Right ventricle myocardium inferior (tissue), 1 donor: ENCODE measurements at places on chromosomes 1 and 21. TPM values are rescaled to one million over a fixed set of nuclear protein-coding genes. Genes with fewer than 3 reads are reported as not detected.

GRCh38 chr1:244963231-244963826, 99.0 kb upstream of the HNRNPU start:
- no peak for DNase-seq

- DNase-seq: no peak
These were observed 13.7 kb downstream of the CD84 start for GRCh38 chr1:160565564-160565963.

DNA sequence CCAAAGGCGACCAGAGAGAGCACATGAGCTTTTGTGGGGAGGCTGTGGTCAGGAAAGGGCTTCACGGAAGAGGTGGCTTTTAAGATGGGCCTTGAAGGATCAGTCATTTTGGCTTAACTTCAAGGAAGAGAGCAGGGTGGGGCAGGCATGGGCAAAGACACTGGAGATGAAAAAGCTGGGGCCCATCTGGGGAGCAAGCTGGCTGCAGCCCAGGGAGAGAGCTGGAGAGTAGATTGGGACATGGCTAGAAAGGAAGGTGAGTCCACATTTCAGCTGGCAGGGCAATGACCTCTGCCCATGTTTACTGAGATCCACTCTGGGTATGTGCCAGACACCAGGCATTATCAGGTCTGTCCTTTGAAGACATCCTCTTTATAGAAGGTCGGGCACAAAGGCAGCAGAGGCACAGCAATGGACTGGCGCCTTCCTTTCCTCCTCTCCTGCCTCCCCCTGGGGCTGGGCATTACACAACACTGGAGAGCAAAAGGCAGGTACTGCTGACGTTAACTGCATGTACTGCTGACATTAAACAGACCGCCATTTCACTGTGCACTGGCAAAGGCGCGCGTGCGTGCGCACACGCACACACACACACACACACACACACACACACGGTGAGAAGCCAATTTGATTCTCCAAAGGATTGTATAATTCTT, 2.2 kb upstream of the UBXN10 start:
- no peak for DNase-seq

DNA sequence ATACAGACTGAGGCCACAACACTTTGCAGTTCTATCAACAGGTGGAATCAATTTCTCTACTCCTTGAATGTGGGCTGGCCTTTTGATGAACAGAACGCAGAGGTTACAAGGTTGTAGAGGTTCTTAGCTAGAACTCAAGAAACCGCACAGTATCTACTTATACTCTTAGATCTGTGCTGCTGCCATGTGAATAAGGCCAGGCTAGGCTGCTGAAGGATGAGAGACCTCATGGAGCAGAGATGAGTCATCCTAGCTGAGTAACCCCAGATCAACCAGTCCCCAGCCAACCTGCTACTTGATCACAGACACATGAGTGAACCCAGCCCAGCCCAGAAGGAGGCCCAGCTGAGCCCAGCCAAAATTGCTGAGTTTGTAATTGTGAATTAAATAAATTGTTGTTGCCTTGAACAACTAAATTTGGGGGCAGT, 35.3 kb upstream of the BCAR3 start:
- DNase-seq: no peak

DNA sequence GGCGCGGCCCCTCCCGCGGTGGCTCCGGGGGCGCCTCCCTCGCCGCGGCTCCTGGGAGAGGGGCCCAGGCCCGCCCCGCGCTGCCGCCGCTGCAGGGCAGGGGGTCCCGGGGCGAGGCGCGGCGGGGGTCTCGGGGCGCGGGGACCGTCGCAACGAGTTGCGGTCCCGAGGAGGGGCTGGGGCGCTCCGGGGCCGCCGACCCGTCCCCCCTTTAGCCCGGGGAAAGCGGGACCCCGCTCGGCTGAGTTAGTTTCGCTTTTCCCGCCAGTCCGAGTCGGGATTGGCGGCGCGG, 493 bp downstream of the SPSB1 start:
- no peak for DNase-seq

DNA sequence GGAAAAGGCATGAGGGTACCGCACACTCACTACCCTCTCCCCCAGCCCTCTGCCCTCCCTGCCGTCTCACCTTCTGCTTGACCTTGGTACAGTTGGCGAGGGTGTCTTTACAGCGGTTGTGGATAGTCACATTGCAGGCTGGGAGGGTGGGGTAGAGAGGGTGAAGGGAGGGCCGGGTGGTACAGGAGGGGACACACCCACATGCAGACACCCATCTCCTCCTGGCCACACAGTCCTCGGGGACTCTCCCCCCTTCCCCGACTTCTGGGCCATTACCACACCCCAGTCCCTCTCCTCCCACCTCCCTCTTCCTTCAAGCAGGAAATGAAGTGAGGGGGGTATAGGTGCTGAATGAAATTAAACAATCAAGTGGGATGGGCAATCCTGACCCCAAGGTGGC, 11.6 kb downstream of the ARHGEF2 start:
- no peak for DNase-seq

- no peak for DNase-seq
These were observed 262.7 kb upstream of the RGS18 start for GRCh38 chr1:191895462-191896058.

DNA sequence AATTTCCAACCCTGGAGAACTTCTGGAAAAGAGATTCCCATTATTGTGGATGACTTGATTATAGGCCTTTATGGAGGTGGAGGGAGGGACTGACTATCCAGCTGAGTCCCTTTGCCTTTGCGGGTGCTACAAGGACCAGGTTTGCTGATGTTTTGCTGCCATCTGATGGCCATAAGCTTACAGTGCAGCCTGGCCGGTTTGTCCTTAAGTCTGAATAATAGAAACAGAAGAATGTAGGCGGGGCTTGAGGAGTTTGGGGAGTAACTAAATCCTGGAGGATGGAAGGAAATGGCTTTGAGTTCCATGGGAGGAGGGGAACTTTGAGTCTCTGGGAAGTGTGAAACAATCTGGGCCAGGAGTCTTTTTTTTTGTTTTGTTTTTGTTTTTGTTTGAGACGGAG, 55.7 kb upstream of the CD1D start:
- DNase-seq: peak; percentile 82

Gene SLC6A17
- not detected for total RNA-seq

Gene OR14I1
- total RNA-seq: not detected

Gene MNDA
- 4.9 TPM for total RNA-seq

Gene TRIM17
- total RNA-seq: 0.38 TPM

Gene IPO13
- 56.9 TPM for total RNA-seq

Gene ZFP69
- total RNA-seq: 1.8 TPM
